ENCODE measurements at places on chromosomes 4 and X. TPM values are rescaled to one million over a fixed set of nuclear protein-coding genes. Genes with fewer than 3 reads are reported as not detected.

ZAR1 gene
- total RNA-seq: not detected

- no peaks in the 10 kb centered on the region for H3K4me1 ChIP-seq
- no peak for DNase-seq
- peaks cover 8% of the 10 kb centered on the region for H3K36me3 ChIP-seq
- no peak overlapping the region for H3K4me3 ChIP-seq
- no peak overlapping the region for H3K27ac ChIP-seq
These were observed 25.1 kb downstream of the ARL13A start for GRCh38 chrX:100994352-100995281.

DNA sequence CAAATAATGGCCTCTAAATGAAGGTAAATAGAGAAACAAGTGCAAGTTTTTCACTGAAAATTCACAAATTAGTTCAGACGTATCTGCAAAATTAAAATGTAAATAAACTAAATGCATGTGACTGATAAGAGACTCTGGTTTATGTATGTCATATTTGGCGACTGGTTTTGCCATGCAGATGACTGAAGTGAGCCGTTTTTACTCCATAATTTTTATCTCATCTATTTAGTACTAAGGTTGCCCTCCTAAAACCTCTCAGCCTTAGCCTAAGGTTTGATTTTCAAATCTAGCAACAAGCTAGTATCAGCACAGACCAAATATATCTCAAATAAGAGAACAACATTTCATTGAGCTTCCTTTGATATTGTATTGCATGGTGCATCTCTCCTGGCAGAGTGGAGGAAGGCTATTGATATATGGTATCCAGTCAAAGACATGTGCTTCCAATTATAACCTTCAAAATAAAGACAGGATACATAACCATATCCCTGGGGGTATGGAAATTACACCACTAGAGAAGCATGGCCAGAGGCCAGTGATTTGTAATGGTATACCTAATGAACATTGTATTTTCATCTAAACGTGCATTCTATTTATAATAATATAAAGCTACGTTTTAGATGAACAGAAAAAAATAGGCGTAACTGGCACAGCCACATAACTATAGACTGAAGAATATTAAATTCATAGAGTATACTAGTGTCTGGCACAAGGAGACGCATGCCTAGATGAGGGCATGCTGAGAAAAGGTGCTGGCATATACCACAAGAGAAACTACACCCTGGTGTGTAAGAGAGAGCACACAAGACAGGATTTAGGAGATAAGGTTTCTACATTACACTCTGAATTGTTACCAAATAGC is 392.6 kb upstream of the INTU start:
- H3K36me3 ChIP-seq: no peaks in the 10 kb centered on the region
- no peaks in the 10 kb centered on the region for H3K27me3 ChIP-seq
- H3K4me1 ChIP-seq: peaks cover 24% of the 10 kb centered on the region

GRCh38 chrX:46627711-46628419 is 54.3 kb downstream of the CHST7 start:
- no peaks in the 10 kb centered on the region for H3K27me3 ChIP-seq
- DNase-seq: no peak
- peak overlapping the region; percentile 70 for H3K27ac ChIP-seq
- peaks cover 18% of the 10 kb centered on the region for H3K4me1 ChIP-seq

ANKRD50 gene
- 45.3 TPM for total RNA-seq

NPY2R gene
- not detected for total RNA-seq

- H3K36me3 ChIP-seq: peaks cover 2% of the 10 kb centered on the region
- H3K4me1 ChIP-seq: peaks cover 59% of the 10 kb centered on the region
- DNase-seq: no peak
- H3K4me3 ChIP-seq: no peak overlapping the region
- H3K27ac ChIP-seq: peak overlapping the region; percentile 86
These were observed 2.3 kb downstream of the PF4 start for GRCh38 chr4:73979407-73979957.

POF1B gene
- total RNA-seq: not detected

ZNF718 gene
- 5.8 TPM for total RNA-seq

HOPX gene
- not detected for total RNA-seq

PDGFC gene
- total RNA-seq: 25.4 TPM

DNA sequence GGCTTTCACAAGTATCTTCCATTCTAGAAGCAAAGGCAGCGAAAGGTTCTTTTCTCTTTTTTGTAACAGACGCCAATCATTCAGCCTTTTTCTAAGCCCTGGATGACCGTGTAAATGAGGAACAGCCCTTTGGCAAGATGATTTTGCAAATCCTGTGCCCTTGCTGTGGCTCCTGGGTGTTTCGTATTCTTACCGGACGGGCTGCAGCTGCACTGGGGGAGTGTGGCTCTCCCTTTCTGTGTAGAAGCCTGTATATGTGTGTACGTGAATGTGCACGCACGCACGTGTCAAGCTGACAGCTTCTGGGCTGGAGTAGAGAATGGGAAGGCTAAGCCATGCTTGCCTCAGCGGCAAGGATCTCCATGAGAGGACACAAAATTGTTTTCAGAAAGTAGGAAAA is 8.2 kb downstream of the GRPEL1 start:
- no peaks in the 10 kb centered on the region for H3K27me3 ChIP-seq
- no peaks in the 10 kb centered on the region for H3K4me1 ChIP-seq
- peaks cover 47% of the 10 kb centered on the region for H3K36me3 ChIP-seq
- H3K4me3 ChIP-seq: no peak overlapping the region
- no peak for DNase-seq
- no peak overlapping the region for H3K27ac ChIP-seq

GRCh38 chr4:152090543-152090942 is 329.7 kb upstream of the GATB start:
- H3K27me3 ChIP-seq: peaks cover 7% of the 10 kb centered on the region
- peak overlapping the region; percentile 55 for H3K27ac ChIP-seq
- DNase-seq: no peak
- peaks cover 1% of the 10 kb centered on the region for H3K36me3 ChIP-seq
- H3K4me3 ChIP-seq: no peak overlapping the region
